ENCODE measurements at places on chromosomes 1 and 21.

- no peak for DNase-seq
Observed at GRCh38 chr1:71711456-71711855, 570.9 kb downstream of the NEGR1 start.

DNA sequence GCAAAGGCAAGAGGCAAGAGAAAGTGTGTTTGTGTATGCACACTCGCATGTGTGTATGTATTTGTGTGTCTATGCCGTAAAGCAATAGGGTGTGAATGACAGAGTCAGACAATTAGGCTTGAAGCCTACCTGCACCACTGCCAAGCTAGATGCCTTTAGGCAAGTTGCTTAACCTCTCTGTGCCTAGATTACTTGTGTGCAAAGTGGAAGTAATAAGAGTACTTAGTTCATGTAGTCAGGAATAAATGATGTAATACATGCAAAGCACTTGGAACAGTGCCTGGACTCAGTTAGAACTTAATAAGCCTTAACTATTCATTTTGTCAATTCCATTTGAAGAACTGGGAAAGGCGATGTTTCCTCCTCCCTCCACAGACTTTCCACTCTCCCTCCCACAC is 31.7 kb downstream of the LAMB3 start:
- no peak for DNase-seq

GRCh38 chr1:68358439-68358838 is 91.3 kb downstream of the RPE65 start:
- DNase-seq: no peak

DNA sequence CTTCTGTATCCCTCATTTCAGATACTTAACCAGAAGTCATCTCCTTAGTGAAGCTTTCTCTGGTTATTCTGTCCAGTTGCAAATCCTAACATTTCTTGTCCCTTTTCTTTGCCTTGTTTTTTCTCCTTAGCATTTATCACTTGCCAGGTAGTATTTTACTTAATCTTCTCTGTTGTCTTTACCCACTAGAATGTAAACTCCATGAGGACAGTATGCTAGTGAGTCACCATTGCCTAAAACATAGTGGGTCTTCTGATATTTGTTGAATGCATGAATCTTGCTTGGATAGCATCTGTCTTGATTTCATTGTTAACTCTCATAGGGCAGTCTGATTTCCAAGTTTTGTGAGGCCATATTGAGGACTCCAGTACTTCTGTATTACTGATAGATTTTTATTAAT is 9.6 kb downstream of the CAPZA1 start:
- no peak for DNase-seq

DNA sequence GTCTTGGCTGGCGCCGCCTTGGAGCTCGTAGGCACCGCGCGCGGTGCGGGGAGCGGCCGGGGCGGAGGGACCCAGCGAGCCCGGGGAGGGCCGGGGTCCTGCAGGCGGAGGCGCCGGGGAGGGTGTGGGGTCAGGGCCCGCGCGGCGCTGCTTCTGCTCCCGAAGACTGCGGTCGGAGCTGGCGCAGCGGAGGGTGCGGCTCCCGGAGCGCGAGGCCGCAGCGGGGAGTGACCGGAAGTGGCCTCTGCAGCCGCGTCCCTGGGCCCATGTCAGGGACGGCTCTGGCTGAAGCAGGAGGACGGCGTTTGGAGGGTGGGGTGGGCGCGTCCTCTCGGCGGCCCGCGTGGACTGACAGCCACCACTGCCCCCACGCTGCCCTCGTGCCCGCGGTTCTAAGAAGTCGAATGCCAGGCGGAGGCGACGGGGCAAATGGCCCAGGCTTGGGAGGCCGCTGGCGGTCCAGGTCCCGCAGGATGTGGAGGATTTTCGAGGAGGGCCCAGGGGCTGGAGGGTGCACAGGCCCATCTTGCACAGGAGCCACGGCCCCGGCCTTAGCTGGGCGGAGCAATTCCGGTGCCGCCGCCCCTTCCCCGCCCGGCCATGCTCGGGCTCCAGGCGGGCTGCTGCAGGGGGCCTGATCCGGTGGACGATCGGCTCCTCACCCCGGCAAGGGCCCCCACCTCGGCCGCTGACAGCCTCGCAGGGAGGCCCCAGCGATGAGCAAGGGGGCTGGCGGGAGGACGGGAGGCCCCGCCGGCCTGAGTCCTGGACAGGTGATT is 7.7 kb upstream of the ZNF669 start:
- DNase-seq: no peak

- no peak for DNase-seq
Observed at GRCh38 chr21:22363504-22363903, 1365.3 kb downstream of the NCAM2 start.

DNA sequence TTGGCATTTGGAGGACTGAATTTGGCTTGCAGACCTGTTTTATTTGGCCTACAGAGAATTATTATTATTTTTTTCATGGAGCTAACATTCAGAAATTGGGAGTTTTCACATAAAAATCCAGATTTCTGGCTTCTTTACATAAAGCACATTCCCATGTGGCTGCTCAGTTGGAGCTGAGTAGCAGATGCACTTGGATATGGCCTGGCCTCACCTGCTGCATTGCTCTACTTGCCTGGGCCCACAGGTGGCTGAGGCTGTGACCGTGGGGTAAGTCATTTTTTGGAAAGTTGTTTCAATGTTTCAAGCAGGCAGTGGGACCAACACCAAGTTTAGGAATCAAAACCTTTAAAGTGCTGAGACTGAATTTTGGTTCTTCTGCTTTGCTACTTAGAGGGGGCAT is 56.7 kb downstream of the GADD45A start:
- no peak for DNase-seq

DNA sequence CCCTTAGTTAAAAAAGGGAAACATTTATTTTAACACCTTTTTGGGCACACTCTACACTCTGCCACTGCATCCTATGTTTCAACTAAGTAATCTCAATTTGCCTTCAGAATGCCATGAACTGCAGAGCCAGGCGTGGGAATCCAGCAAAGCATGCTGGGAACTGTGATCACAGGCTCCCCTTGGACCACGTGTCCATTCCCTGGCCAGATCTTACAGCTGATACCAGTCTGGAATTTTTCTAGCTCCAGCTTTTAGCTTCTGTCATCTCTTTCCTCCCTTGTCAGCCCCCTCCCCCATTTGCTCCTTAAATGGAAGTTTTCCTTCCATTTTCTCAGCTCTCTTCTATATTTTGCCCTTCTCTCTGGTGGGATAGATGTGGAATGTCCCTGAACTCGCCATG is 29.4 kb downstream of the RCSD1 start:
- DNase-seq: no peak

- DNase-seq: no peak
Observed at GRCh38 chr1:15796086-15796462, 11.4 kb downstream of the UQCRHL start.

DNA sequence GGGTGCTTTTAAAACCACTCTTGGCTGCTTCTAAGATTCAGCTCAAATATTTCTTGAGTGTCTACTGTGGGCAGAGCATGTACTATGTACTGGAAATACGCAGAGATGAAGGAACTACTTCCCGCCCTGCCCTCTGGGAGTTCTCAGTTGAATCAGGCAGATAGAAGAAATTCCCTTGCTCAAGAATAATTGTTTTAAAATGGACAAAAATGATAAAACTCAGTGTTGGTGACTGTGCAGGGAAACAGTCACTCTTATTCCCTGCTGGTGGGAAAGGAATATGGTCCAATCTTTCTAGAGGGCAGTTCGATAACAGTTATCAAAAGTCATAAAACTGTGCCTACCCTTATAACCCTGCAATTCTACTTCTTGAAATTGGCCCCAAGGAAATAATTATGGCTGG is 16.9 kb upstream of the GRHL3 start:
- DNase-seq: no peak

DNA sequence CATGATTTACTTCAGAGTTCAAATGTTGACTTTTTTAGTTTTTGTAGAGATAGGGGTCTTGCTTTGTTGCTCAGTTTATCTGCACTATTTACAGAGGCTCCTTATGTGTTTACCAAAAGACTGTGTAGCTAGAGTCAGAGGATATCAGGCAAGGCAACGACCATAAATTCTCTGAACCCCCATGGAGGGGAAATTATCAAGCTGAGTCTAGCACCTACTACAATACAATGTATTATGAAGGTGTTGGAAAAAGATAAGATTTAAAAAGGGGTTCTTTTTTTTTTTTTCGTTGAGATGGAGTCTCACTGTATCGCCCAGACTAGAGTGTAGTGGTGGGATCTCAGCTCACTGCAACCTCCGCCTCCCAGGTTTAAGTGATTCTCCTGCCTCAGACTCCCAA is 16.4 kb downstream of the GMEB1 start:
- DNase-seq: no peak

- no peak for DNase-seq
Observed at GRCh38 chr1:81029266-81029665, 771.5 kb upstream of the ADGRL2 start.

GRCh38 chr1:44784094-44785028 is 3.6 kb downstream of the BEST4 start:
- DNase-seq: no peak

DNA sequence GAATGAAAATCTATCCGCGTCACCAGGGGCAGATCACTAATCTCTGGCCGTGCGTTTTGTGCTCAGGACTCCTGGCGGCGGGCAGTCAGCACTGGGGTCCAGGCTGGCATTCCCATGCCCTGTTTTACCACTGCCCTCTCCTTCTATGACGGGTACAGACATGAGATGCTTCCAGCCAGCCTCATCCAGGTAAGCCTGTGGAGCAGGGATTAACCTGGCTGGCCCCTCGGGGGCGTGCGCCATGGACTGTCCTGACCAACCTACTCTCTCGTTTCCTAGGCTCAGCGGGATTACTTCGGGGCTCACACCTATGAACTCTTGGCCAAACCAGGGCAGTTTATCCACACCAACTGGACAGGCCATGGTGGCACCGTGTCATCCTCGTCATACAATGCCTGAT is 10.9 kb upstream of the CENPS start:
- no peak for DNase-seq

- no peak for DNase-seq
Observed at GRCh38 chr1:231369282-231369681, 31.2 kb downstream of the SPRTN start.

- no peak for DNase-seq
Observed at GRCh38 chr1:184669391-184669790, 85.3 kb downstream of the EDEM3 start.

DNA sequence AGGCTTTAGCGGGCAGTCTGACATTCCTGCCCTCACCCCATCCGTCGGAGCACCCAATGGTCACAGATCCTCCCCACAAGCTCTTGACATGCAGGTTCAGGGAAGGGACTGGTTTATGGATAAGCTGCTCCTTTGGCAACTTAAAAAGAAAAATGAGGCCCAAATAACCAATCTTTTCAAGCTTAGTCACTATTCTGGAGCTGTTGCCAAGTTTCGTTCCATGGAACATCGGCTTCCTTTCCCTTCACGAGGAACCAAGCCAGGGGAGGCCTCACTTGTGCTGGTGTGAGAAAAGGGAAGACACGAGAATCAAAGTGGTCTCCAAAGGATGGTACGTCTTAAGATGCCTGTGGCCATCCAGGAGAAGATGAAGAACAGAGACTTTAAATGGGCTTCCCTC is 46.1 kb upstream of the LPAR3 start:
- no peak for DNase-seq

DNA sequence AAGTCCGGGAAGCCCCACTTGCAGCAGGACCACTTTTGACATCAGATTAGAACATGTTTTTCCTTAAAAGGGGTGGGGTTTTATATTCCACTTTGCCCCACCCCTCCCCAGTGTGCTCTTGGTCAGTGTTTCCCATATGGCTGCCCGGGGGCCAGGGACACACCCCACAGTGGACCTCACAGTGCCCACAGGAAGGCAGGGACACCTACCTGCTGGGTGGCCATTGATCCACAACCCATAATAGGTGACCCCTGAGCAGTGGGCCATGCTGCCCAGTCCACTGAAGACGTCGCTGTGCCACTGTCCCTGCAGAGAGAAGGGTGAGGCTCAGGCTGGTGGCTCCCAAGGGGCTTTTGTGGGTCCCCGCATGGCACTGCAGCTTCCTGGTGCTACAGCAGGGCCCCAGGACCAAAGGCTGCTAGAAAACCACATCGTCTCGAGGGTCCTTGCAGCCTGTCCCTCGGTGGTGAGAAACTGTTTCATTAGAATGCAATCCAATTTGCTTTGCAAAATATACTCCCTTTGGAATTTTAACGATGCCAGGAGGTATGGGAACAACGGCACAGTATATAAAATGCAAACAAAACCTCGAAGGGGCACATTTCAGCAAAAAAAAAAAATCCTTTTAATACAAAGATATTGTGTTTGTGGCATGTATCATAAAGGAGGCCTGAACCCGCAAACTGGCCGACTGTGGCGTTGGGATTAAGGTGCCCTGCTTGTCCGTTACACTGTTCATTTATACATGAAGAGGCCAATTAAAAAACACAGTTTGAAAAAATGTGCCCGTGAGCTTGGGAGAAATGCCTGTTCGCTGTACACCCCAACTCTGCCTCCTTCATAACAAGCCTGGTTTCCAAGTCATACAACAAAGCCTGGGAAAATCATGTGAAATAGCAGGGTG is 16.9 kb downstream of the MORN1 start:
- no peak for DNase-seq

- DNase-seq: no peak
Observed at GRCh38 chr1:50289495-50289894, 133.7 kb downstream of the DMRTA2 start.

DNA sequence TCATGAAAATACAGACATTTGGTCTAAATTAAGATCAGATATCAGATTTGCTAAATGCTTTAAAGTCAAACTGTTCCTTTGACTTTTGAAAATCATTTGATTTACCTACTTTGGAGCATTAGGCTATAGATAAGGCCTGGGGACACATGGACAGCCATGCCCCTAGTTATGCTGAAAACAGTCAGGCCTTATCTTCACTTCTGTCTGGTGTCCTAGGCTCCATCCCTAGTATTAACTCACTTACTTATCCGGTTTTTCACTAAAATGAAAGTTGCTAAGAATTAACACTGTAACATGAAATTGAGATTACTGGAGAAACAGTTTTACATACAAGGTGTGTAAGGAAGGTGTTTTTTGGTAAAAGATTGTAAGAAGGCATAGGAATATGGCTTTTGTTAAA is 4.5 kb upstream of the CATSPERE start:
- DNase-seq: no peak

DNA sequence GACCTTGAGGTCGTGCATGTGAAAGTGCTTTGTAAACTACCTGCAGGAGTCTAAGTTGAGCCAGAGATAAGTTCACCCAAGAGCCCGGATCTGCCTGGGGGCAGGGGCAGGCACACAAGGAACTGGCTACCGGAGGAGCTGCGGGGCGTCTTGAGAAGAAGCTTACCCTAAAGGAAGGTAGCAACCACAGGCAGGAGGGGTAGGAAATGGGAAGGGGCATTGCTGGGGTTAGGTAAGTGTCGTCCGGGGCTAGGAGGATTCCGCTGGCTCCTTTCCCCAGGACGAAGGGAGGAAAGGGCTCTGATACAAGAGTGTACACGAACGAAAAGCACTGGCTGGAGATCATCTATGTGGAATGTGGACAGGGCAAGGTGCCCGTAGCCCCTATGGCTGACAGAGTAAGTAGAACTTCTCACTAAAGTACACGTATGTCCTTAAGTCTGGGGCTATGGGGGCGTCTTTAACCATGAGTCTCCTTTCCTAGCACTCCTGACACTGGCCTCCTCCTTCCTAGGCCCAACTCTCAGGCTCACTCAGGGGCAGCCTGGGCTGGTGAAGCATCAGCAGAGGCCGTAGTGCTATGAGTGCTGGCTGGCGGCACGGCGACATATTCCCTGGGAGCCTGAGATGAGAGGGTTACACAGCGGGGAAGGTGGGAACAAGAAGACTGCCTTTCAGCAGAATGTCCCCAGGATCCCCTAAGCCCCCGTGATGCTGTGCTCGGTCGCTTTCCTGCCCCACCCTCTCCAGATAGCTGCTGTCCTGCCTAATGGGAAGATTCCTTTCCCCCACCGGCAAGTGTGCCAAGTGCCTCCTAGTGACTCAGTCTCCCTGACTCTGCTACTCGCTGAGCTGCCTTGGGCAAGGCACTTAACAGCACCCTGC is 9.1 kb upstream of the GALNT2 start:
- no peak for DNase-seq

GRCh38 chr1:160752406-160752805 is 13.4 kb downstream of the SLAMF7 start:
- DNase-seq: no peak
